ENCODE measurements at places on chromosomes 4 and X.

GRCh38 chrX:38890963-38891362, 89.7 kb downstream of the MID1IP1 start:
- DNase-seq = no peak

DNA sequence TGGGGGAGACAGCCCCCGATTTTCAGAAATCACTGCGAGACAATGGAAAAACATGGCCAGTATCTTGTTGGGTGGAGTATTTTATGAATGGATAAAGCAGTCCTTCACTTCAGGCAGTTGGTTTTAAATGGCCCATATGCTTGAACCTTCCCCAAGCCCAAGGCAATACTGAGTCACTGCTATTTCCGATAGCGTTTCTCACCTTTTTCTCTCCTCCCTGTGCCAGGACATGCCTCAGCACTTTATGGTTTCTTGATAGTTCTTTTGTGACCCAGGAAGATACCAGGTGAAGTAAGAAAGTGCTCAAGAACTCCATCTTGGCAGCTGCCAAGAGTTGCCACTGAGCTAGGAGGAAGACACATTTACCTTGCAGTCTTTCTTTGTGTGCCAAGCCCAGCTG, 26.8 kb upstream of the ESX1 start:
- no peak for DNase-seq

GRCh38 chr4:112514647-112515197, 1.3 kb downstream of the NEUROG2 start:
- no peak for DNase-seq

- no peak for DNase-seq
These were observed 44.2 kb downstream of the MAML3 start for GRCh38 chr4:140109737-140110136.

DNA sequence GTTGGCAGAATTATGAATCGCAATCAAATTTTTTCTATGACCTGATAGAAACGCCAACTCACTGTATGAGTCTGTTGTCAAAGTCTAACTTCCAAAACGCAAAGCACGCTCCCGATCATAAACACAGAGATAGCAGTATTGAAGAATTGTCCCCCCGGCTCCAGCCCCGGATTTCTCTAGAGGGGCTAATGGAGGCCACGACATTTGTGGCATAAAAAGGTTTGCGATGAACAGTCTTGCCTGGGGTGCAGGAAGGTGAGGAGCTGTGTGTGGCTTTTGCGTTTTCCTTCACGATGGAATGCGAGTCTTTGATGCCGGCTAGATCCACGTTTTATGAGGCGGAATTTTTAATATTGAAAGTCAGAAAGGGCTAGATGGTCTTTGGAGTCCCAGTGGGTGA, 183.0 kb downstream of the CRLF2 start:
- DNase-seq = no peak

DNA sequence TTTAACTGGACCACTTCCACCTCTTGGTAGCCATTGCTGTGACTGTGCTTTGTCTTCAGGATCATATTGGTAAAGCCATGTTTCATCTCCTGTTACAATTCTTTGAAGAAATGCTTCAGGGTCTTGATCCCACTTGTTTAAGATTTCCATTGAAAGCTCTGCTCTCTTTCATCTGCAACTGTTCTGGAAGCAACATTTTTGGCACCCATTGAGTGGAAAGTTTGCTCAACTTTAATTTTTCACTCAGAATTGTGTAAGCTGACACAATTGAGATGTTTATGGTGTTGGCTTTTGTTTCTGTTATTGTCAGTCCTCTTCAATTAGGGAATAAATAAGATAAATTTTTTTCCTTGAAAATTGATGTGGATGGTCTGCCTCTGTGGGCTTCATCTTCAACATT, 237.4 kb downstream of the MAPK10 start:
- DNase-seq = no peak

DNA sequence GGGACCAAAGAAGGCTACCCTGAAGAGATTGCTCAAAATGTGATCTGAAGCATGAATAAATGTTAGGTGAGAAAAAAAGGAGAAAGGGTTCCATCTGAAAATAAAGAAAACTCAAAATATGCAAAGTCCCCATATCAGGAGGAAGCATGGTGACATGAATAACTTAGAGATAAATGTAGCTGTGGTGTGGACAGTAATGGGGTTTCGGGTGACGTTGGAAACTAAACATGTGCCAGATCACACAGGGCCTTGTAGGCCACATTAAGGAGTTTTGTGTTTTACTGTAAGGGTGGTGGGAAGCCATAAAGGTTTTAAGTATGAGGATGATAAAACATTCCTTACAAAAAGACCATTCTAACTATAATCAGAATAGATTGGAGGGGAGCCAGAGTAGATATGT, 40.3 kb upstream of the ACSL4 start:
- no peak for DNase-seq

GRCh38 chr4:53477636-53478035, 100.2 kb downstream of the FIP1L1 start:
- no peak for DNase-seq

GRCh38 chrX:7019555-7019954, 128.0 kb upstream of the STS start:
- DNase-seq = no peak

DNA sequence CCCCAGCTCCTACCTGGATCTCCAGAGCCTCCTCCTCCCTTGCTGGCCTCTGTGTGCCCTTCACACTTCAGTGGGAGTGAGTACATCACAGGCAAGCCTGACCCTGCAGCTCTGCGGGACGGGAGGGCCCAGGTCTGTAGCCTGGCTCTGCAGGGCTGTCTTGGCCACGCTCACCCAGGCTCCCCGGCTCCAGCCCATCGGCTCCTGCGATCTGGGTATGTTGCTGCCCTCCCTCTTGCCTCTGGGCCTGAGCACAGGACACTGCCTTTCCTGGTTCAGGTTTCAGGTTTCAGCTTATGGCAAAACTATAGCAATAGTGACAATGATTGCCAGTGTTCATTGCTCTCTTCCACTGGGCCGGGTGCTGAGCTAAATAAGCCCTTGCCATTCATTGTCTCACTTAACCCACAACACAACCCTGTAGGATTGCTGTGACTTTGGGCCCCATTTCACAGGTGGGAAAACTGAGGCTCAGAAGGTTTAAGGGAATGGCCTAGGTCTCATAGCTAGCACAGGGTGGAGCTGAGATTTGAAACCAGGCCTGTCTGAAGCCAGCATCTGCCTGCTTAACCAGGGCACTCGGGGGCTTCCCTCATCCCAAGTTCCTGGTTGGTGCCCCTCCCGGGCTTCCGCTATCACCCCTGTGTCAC, 44.6 kb upstream of the SORCS2 start:
- no peak for DNase-seq

GRCh38 chrX:134711135-134711921, 53.1 kb upstream of the PLAC1 start:
- no peak for DNase-seq

- DNase-seq = no peak
These were observed 7.2 kb downstream of the MRFAP1 start for GRCh38 chr4:6647582-6648230.

GRCh38 chr4:87949961-87950360, 25.6 kb upstream of the SPP1 start:
- no peak for DNase-seq

DNA sequence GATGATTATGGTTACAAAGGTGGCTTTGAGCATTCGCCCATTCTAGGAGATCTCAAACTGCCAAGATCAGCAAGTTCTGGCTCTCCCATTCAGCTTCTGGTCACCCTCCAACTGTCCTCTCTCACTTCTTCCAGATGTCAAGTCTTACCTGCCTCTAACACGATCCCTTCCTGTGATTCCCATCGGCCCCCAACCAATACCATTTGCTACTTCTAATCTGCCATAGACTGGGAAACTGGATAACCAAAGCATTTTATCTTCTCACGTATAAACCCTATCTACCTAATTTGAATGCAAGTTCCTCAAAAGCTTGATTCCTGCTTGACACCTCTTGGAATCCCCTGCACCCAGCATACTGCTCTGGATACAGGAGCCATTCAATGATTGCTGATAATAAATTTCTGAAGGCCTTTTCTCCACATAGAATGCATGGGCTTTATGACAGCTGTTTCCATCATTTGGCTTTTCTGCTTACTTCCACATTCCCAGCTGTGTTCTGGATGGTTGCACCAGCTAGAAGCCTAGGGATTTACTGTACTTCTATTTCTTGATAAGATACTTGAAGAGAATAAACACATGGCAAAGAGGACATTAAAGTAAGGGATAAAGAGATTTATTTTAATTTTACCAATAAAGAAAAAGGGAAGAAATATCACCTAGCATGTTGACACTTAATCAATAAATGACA, 9.6 kb downstream of the GPC4 start:
- no peak for DNase-seq

GRCh38 chr4:76806346-76806745, 91.6 kb downstream of the SOWAHB start:
- DNase-seq = no peak

- peak; percentile 32 for DNase-seq
These were observed 2.4 kb upstream of the SH3KBP1 start for GRCh38 chrX:19889582-19890342.

GRCh38 chr4:138014590-138015288, 227.4 kb downstream of the SLC7A11 start:
- no peak for DNase-seq

- no peak for DNase-seq
These were observed 338.5 kb downstream of the SPOCK3 start for GRCh38 chr4:166895771-166896170.

DNA sequence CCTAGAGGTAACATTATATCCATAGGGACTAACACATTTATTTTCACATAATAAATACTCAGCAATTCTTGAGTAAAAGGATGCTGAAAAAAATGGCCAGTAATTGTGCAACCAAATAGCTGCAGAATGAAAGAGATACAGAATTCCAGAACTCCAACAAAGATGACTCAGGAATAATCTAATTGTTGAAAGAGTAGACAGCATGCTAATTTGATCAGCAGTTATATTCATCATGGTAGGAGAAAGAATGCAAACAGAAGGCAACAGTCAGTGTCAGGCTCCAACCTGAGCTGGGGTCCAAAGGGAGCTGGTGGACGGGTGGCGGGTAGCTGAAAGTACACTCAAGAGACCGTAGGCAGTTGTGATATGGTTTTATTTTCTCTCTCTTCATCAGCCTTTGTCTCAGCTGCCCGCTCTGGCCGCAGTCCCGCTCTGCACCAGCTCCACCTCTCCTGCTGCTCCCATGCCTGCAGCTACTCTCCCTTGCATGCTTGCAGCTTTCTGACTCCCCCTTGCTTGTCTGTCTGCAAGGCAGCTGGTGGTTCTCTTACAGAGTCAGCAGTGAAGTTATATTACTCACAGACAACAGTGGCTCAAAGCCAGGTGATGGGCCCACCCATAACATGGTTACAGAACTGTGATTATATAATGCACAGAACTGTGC, 1150.1 kb downstream of the STIM2 start:
- no peak for DNase-seq

DNA sequence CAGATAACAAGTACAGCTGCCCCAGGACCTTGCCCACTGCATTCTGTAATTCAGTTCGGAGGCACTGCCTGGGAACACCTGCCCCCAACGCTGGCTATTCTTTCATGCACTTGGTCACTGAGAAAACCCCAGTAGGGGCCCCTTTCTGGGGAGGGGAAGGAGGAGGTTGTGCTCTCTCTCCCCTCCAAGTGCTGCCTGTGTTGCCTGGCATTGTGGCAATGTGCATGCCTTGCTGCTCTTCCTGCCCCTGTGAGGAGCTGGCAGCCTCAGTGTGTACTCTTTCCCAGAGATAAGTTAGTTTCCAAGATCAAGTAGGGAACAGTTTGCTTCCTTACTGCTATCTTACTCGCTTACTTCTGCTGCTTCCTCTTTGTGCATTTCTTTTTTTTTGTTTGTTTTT, 90.8 kb downstream of the AASDH start:
- no peak for DNase-seq

DNA sequence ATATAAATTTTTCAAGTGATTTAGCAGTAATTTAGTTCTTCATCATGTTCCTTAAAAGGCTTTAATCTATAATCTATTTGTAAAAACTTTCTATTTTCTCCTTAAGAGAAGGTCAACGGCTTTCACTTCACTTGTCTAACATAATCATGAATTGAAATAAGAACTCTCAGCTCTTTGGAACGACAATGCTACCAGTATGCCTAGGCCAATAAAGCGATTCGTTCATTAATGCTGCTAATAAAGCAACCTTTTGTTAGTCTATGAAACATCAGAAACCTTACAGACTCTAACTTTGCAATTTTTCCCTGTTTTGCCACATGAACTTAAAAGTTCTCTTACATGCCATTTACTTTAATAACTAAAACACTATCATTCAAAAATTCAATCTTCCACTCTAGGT, 47.6 kb downstream of the FBXW7 start:
- DNase-seq = no peak

DNA sequence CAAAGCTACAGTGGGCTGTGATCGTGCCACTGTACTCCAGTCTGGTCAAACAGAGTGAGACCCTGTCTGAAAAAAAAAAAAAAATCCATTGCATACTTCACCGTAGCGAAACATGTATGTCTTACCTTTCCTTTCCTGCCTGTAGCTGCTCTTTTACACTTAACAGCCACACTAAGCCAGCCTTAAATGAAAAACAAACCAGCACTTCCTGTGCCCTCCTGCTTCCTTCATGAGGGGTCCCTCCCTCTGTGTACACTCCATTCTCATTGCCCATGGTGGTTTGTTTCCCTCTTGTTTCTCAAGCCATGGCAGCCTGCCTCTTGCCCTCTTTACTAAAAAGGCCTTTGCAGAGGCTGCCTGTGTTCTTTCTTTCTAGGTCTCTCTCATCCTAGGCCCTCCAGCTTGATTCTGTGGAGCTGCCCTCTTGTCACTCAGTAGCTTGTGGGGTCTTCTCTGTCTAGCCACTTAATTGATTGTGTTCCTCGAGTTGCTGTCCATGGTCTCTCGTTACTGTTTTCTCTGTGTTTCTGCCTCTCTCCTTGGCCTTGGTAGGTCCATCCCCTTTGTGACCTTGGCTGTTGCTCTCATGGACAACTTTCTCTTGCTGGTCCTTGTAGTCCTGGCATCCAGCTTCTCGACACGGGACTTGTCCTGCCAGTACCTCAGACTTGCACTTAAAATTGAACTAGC, 52.1 kb upstream of the MSANTD1 start:
- no peak for DNase-seq

DNA sequence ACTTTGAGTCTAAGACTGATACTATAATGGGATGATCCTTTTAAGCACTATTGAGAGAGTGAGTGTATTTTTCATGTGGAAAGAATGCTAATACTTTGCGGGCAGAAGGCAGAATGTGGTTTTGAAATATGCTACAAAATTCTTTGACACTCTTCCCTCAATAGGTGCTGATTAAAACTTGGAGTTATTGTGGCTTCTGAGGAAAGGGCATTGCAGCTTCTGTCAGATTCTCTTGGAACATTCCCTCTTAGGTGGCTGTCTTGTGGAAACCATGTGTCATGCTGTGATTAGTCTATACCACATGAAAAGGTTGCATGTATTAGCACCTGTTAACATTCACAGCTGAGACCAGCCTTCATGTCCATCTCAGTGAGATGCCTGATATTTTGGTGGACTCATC, 547.0 kb downstream of the STIM2 start:
- DNase-seq = no peak

DNA sequence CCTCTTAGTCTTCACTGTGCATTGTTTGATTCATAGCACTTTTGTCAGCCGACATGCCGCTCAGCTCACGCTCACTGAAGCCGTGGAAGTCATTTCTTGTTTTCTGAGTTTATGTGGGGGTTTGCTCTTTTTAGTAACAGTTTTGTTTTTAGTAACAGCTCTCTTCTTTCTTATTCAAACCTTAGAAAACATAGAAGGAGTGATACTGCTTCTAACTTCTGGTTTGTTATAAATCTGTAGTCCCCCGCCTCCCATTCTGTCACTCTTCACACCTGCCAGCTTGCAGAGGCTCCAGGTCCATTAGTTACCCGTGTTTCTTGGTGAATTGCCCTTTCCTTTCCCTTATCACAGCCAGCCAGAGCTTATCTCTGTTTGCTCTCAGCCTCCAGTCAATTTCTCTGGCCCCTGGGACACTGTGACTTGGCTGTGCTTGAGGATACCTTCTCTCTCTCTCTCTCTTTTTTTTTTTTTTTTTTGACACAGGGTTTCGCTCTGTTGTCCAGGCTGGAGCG, 50.5 kb downstream of the GRK4 start:
- DNase-seq = no peak

Data from activated gamma-delta T cell treated with anti-CD3 and anti-CD28 coated beads, Interleukin-2, amount 50 U/mL, for 16 hours (primary cell).